Left lung (tissue), 14 donors: ENCODE measurements at places on chromosomes 16 and 17. TPM values are rescaled to one million over a fixed set of nuclear protein-coding genes. Genes with fewer than 3 reads are reported as not detected.
A peak's percentile ranks its signal among the peaks of the same experiment; 100 is the strongest.

Gene RND2
- total RNA-seq, result 1.2 TPM

Gene CA5A
- total RNA-seq, result 0.10 TPM

Gene SGCA
- 18.5 TPM for total RNA-seq

GRCh38 chr17:79843474-79843815 is 4.2 kb upstream of the CBX4 start:
- peak overlapping the region; percentile 47 for H3K4me3 ChIP-seq
- peaks cover 36% of the 10 kb centered on the region for H3K27me3 ChIP-seq
- H3K27ac ChIP-seq, result no peak overlapping the region

DNA sequence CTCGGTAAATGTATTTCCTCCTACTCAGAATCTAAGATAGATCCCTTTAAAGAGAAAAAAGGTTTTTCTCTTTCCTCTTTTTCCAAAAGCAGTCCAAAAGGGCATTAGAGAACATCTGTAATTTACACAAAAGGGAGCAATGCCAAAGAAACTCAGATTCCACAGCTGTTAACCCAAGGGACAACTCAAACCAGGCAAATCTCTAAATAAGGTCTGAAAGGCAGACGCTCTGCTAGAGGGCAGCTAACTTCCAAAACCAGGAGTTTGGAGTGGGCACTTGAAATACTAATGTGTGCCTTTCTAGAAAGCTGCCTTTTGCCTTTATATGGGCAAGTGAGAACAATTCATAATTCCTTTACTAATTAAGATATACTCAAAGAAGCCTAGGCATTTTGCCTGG is 435.7 kb downstream of the ZFHX3 start:
- no peaks in the 10 kb centered on the region for H3K36me3 ChIP-seq
- H3K27me3 ChIP-seq, result no peaks in the 10 kb centered on the region
- H3K4me3 ChIP-seq, result no peak overlapping the region
- H3K4me1 ChIP-seq, result no peaks in the 10 kb centered on the region

- H3K27me3 ChIP-seq, result no peaks in the 10 kb centered on the region
- peaks cover 41% of the 10 kb centered on the region for H3K36me3 ChIP-seq
- peak overlapping the region; percentile 88 for H3K27ac ChIP-seq
- DNase-seq, result no peak
These were observed 2.8 kb downstream of the VAT1 start for GRCh38 chr17:43019418-43019817.

GRCh38 chr17:40553694-40554534 is 11.4 kb downstream of the CCR7 start:
- H3K36me3 ChIP-seq, result no peaks in the 10 kb centered on the region
- peaks cover 81% of the 10 kb centered on the region for H3K4me1 ChIP-seq
- no peaks in the 10 kb centered on the region for H3K27me3 ChIP-seq
- no peak for DNase-seq
- no peak overlapping the region for H3K4me3 ChIP-seq

DNA sequence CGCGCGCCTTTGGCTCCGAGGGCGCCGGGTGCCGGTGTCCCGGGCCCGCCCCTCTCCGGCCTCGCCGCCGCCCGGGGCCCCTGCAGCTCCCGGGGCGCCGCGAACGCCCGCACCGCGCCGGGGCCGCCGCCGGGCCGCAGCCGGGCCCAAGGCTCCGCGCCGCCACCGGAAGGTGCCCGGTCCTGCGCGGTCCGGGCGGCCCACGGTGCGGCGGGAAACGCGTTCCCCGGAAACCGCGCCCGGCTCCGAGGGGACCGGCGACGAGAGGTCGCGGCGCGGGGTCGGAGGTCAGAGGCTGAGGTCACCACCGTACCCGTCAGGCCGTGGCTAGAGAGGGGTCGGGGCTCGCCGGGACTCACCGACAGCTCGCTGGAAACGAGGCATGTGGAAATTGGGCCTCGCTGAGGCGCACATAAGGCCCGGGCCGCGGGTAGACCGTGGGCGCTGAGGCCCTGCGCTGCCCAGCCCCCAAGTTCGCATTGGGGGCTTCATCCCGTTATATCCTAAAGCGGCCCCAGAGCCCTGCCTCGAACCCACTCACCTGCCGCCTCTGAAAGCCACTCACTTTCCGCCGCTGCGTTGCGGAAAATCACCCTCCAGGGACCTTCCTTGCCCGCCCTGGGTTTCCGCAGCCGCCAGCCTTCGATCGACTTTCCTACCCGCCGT is at the start of gene DUS1L:
TSS of gene DUS1L (minus strand) at position 167 of the 666 bp plus-strand sequence. CDS start 745 bp downstream, outside the sequence.
- DNase-seq, result peak; percentile 48
- peak within 1 kb of the TSS; percentile 66 for H3K27ac ChIP-seq
- peaks cover 28% of the 10 kb centered on the region for H3K4me1 ChIP-seq
- H3K4me3 ChIP-seq, result peak within 1 kb of the TSS; percentile 91
- H3K36me3 ChIP-seq, result peaks cover 29% of the 10 kb centered on the region

GRCh38 chr16:27495191-27495590 is 54.5 kb downstream of the GTF3C1 start:
- no peaks in the 10 kb centered on the region for H3K27me3 ChIP-seq
- no peak overlapping the region for H3K4me3 ChIP-seq
- peaks cover 3% of the 10 kb centered on the region for H3K4me1 ChIP-seq
- peak; percentile 46 for DNase-seq
- H3K27ac ChIP-seq, result no peak overlapping the region

DNA sequence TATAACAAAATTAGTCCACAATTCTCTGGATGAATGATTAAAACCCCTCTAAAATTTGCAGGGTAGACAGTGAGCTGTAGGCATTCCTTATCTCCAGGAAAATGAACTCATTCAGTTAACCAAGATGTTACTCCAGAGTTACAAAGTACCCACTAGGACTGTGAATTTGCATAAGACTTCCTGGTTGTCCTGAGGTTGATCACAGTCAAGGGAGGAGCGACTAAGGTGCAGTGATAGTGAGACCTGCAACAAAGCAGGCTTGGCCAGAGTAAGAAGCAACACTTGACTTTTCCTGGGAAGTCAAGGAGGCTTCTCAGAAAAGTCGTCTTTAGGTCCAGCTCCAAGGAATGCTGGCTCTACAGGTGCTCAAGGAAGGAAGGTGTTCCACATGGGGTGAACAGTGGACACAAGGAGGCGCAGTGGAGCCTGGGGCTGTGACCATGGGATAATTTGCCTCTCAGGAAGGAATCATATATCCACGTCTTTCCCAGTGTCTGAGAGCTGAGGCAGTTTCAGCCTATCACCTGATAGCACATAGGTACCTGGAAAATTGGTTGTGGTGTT is 821.1 kb upstream of the EEF2KMT start:
- H3K27me3 ChIP-seq, result peaks cover 18% of the 10 kb centered on the region
- H3K4me3 ChIP-seq, result no peak overlapping the region
- no peak for DNase-seq
- H3K36me3 ChIP-seq, result no peaks in the 10 kb centered on the region

DNA sequence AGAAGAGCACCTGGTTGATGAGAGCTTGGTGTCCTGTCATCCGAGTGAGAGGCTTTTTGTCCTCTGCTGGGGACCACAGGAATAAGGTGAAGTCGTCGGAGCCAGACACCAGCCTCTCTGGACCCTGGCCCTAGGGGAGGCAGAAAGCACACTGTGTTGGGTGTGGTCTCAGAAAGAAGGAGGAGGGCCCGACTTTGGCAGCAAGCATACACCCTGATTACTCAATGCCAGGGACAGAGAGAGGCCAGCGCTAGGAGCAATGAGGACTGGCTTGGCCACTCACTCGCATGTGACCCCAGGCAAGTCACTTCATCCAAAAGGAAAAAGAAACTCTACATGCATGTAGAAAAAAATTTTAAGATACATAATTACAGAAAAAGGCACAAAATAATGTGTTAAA is 6.8 kb downstream of the NLE1 start:
- DNase-seq, result no peak
- no peak overlapping the region for H3K27ac ChIP-seq
- H3K4me1 ChIP-seq, result no peaks in the 10 kb centered on the region

- no peaks in the 10 kb centered on the region for H3K36me3 ChIP-seq
- H3K4me3 ChIP-seq, result no peak overlapping the region
- no peak overlapping the region for H3K27ac ChIP-seq
- H3K27me3 ChIP-seq, result no peaks in the 10 kb centered on the region
These were observed 28.7 kb downstream of the MPG start for GRCh38 chr16:106623-107324.

- no peak overlapping the region for H3K4me3 ChIP-seq
- no peaks in the 10 kb centered on the region for H3K36me3 ChIP-seq
These were observed 51.8 kb upstream of the IL34 start for GRCh38 chr16:70594569-70594968.

- H3K4me3 ChIP-seq, result no peak overlapping the region
- H3K27ac ChIP-seq, result no peak overlapping the region
- no peaks in the 10 kb centered on the region for H3K36me3 ChIP-seq
- no peak for DNase-seq
These were observed 3.5 kb upstream of the SALL1 start for GRCh38 chr16:51154271-51155171.
